Neuronal stem cell (in vitro differentiated cells): ENCODE measurements at places on chromosomes 16 and 17.

DNA sequence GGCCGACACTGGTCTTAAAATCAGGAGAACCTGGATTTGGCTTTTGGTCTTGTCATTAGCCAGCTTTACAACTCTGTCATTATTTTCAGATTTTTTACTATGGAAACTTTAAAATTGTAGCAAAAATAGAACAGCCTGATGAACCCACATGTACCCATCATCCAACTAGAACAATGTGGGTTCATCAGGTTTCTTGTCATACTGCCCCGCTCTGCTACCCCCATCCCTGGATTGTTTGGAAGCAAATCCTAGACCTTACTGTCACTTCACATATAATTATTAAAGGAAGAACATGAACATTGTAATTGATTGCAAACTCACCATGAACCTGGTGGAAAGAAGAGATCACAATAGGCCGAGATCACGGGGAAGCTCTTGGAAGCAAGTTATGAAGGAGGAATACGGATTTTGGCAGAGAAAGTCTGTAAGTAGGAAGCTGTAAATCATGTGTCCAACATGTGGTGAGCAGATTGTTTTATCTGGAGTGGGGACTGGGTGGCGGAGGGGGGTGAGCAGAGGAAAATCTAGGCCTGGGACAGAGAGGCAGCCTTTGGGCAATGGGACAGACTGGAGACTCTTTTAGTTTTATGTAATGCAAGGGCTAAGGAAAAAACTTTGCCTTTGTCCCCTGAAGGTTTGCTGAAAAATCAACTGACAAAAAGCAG, 67.0 kb downstream of the PITPNC1 start:
- no peak for DNase-seq

GRCh38 chr17:21228845-21229244, 14.9 kb upstream of the TMEM11 start:
- DNase-seq = no peak

DNA sequence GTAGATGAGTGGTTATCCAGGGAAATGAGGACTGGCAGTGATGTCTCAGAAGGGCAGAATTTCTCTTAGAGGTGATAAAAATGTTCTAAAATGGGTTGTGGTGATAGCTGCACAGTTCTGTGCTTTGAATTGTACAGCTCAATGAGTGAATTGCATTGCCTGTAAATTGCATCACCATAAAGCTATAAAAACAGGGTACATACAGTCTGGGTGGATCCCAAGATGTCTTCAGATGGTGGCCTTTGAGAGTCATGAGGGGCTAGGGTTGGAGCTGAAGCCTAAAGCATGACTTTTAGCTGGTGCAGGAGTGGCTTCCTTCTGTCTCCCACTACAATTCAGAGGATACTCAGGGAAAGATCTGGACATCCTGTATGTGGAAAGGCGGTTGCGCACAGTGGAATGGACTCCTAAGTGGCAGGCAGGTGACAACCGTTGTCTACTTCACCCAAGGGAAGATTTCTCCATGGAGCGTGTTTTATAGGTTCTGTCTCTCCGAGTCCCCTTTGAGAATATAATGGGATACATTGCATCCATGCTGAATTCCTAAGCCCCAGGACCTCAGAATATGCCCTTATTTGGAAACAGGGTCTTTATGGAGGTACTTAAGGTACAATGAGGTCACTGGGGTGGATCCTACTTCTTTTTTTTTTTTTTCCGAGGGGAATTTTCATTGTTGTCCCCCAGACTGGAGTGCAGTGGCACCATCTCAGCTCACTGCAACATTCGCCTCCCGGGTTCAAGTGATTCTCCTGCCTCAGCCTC, 1.6 kb upstream of the IL32 start:
- DNase-seq = no peak

GRCh38 chr17:40915721-40916256, 21.7 kb downstream of the KRT23 start:
- DNase-seq = no peak

GRCh38 chr16:84103678-84104077, 13.1 kb downstream of the MBTPS1 start:
- DNase-seq = no peak

DNA sequence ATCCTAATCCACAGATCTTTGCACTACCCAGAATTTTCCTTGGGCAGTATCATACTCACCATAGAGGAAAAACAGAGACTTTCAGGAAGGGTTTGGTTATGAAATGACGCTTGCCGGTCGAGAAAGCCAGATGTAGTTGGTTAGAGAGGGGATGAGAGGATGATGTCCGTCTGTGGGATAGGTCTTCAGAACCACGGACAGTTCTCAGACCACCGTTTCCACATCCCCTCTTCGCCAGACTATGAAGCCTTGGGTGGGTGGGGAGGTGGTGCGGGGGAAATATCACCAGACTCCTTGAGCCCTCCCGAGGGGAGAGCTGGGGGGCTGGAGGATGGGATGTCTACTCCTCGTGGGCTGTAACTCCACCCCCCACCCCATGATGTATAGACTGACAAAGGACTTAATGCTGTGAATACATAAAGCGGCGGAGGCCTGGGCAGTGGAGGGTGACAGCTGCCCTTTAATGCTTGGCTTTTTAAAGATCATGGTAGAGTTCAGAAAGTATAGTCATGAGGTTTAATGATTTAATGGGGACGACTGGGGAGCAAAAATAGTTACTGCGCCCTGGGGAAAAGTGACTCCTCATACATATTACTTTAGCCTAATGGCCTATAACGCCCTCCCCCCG, 96.6 kb downstream of the MRM1 start:
- DNase-seq = peak; percentile 67

GRCh38 chr16:85707528-85708095, 18.9 kb upstream of the GINS2 start:
- no peak for DNase-seq

GRCh38 chr16:70749006-70749678, 51.8 kb downstream of the VAC14 start:
- DNase-seq = no peak

- no peak for DNase-seq
These were observed 607.3 kb upstream of the GOT2 start for GRCh38 chr16:59341368-59341767.

- DNase-seq = no peak
These were observed 141.1 kb downstream of the MSI2 start for GRCh38 chr17:57397402-57397801.

DNA sequence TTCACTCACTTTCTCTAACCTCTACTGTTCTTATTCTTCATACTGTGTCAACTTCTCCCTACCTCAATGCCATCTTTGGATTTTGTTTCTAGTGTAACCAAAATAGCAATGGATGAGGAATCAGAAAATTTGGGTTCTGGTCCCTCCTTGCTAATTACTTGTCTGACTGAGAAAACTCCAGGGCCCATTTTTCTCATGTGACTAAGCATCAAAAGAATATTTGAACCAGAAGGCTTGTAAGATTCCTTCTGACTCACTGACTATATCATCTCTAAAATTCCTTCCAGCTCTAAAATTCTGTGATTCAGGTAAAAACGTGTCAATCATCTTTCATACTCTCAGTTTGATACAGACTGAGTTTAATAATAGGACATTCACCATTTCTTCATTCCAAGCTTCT, 57.9 kb downstream of the BRIP1 start:
- DNase-seq = no peak

GRCh38 chr17:29722411-29723198, 99.9 kb upstream of the CORO6 start:
- no peak for DNase-seq

GRCh38 chr17:50480854-50481490, 2.3 kb downstream of the RSAD1 start:
- DNase-seq = no peak

GRCh38 chr16:11797957-11798299, 870 bp upstream of the ZC3H7A start:
- DNase-seq = no peak

DNA sequence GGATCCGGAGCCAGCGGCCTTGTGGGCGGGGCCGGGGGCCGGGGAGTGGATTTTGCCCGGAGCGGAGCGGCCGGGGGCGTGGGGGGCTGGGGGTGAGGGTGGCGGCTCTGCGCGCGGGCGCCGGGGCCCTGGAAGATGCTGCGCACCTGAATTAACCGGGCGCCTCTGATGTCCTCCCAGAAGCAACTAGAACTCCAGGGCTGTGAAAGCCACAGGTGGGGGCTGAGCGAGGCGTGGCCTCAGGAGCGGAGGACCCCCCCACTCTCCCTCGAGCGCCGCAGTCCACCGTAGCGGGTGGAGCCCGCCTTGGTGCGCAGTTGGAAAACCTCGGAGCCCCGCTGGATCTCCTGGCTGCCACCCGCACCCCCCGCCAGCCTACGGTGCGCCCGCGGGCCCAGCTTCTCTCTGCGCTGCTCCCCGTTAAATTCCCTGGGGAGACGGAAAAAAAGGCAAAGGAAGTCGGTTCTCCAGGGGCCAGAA, 549 bp downstream of the SLC26A11 start:
- no peak for DNase-seq

- DNase-seq = no peak
These were observed 13.6 kb upstream of the TMIGD1 start for GRCh38 chr17:30347488-30347887.

DNA sequence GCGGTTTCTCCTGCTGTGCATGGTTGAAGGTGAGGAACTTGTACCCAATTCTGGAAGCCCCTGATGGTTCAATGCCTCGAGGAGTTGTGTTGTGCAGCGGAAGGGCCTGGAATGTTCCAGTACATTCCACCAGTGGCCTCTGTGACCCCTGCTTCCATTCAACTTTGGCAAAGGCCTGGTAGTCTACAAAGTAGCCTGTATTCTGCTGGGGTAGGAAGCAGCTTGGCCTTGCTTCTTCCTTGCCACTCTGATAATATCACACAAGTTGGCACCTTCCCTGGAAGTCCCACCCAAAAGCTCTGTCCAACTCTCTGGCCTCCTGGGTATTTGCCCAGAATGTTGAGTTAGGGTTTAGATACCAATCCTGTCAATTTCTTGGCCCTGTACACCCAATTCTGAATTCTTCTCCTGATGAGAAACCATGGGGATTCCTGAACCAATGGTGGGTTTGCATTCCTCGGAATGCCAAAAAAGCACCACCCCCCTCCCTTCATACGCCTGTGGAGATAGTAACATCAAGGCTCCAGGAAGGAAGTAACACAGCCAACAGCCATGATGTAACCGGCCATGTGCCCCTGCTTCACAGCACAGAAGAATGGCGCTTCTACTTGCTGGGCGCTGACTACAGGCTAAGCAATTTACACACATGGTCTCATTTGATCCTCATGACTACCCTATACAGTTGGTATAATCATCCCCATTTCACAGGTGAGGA, 11.8 kb upstream of the FAM117A start:
- DNase-seq = no peak

- DNase-seq = no peak
These were observed 44.0 kb downstream of the NLK start for GRCh38 chr17:28086519-28086918.

GRCh38 chr17:80742581-80743180, 198.0 kb downstream of the RPTOR start:
- no peak for DNase-seq

DNA sequence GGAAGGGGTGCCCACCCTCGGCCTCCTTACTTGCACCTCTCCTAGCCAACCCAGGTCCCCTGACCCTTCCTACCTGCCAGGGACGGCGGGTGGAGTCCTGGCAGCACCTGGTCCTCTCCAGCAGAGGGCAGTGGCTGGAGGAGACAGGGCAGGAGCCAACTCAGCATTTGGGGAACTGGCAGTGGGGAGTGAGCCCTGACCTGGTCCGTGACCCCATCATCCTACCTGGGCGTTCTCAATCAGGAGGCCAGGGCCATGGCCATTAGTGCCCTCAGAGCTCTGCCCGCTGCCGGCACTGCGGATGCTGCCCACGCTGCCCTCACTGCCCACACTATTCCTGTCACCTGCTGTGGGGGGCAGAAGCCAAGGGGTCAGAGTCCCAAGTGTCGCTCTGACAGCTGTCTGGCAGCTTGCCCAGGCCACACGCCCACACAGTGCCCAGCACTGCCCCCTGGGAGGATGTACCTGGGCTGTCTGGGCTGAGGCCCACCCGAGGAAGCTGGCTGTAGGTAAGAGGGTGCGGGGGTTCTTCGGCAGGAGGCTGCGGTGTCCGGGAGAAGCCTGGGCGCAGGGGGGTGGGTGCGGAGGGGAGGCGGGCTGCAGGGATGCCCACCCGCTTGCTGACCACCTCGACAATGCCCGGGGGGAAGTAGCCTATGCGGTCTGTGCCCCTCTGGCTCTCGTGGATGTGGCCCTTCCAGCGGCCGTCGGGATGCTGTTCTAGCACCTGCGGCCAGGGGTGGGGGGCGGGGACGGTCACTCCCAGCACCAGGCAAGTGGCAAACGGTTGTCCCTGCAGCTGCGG, 10.8 kb downstream of the CASKIN2 start:
- no peak for DNase-seq

- DNase-seq = no peak
These were observed 770 bp downstream of the CCNF start for GRCh38 chr16:2429771-2430663.

DNA sequence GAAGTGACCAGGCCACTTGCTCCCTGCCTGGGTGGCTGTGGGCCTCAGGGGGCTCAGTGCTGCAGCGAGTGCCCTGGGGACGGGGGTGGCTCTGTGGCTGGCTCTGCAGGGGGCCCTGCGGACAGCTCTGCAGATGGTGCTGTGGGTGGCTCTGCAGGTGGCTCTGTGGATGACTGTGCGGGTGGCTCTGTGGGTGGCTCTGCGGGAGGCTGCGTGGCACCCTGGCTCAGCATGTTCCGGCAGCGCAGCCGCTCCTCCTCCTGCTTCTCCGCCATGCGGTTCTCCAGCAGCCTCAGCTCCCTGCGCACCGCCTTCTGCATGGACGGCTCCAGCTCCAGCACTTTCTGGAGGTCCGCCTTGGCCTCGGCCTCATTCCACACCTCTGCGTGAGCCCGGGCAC, 9.5 kb downstream of the AIPL1 start:
- no peak for DNase-seq

GRCh38 chr17:81612172-81612970, 24.5 kb downstream of the NPLOC4 start:
- no peak for DNase-seq

- DNase-seq = no peak
These were observed 66.5 kb downstream of the ATP2C2 start for GRCh38 chr16:84434800-84435199.
